ENCODE measurements at places on chromosomes 16 and 17.
A peak's percentile ranks its signal among the peaks of the same experiment; 100 is the strongest.

DNA sequence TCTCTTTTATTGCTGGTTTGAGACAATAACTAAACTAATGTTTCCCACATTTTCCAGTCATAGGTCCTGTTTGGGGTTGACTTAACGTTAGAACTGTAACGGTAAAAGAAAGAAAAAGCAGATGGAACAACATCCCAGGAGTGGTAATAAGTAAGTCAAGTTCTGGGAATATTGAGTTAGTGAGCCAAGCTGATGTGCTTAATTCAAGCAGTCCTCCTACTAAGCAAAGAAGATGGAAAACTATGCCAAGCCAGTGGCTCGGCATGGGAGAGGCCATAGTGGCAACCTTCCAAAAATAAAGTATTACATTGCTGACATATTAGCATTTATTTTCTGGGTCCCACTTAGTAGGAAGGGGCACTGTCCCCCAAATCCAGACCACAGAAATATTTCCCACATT is 161.7 kb upstream of the CDH5 start:
- no peak for DNase-seq

DNA sequence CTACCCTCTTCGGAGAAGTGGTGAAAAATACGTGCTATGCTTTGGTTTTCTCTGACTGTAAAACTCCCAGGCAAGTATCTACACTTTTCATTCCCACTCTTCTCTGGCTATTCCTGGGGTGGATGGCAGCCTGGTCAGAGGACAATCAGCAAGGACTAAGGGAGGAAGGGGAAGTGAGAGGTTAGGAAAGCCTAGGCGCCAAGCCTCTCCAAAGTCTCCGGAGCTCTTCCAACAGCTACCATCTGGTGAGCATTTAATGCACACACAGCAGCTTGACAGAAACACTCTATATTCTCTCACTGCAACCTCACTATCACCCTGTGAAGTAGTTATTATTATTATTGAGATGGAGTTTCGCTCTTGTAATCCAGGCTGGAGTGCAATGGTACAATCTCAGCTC is 65.1 kb downstream of the WSCD1 start:
- no peak for DNase-seq

GRCh38 chr16:9062301-9062700 is 29.1 kb upstream of the HAPSTR1 start:
- no peak for DNase-seq

- DNase-seq, result no peak
These were observed 24.4 kb downstream of the MPP2 start for GRCh38 chr17:43882761-43883415.

DNA sequence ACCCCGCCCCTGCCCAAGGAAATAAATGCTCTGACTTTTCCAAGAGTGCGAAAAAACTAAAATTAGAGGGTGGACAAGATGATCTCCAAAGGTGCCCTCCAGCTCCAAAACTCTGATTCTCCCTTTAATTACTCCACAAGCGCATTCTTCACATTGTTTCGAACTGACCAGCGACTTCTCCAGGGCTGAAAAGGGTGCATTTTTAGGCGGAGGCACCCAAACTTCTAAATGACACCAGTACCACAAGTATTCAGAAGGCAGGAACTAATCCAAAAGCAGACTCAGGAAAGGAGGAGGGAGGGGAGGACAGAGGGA is 750 bp downstream of the ZFHX3 start:
- DNase-seq, result no peak

GRCh38 chr17:59155439-59156177 is at the start of gene PRR11:
PRR11 (plus strand) TSS chr17:59155746; CDS start chr17:59169753, 14,007 bp downstream.
- DNase-seq, result peak; percentile 89

- no peak for DNase-seq
These were observed 21.4 kb downstream of the DCUN1D3 start for GRCh38 chr16:20878682-20879147.

GRCh38 chr16:82317411-82318167 is 147.6 kb upstream of the MPHOSPH6 start:
- DNase-seq, result no peak

GRCh38 chr17:53193044-53193443 is 629.7 kb upstream of the KIF2B start:
- DNase-seq, result no peak

DNA sequence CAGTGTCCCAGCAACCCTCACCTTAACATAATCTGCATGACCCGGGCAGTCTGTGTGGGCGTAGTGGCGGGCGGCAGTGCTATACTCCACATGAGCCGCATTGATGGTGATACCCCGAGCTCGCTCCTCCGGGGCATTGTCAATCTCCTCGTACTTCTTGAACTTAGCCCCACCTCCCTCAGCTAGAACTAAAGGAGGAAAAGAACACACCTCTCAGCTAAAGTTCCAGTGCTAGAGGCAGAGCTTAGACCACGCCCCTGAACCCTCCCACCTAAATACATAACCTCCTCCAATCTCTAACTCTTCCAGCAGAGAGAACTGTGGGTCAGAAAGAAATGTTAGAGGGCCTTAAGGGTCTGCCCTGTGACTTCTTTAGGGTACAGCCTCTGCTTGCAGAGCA is 855 bp downstream of the TUFM start:
- peak; percentile 29 for DNase-seq

DNA sequence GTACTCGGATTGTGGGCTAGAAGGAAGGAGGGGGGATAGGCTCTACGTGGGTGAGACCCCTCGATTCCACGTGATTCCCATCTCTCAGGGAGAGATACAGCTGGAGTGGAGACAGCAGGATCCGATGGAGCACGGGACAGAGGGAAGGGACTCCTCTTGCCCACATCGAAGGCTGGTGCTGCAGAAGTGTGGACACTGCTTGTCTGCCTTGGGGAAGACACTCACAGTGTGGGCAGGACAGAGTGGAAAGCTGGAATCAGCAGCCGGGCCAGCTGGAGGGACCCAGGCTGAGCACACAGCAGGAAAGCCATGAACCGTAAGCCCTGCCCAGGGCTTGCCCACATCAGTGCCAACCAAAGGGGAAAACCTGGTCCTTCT is 42.1 kb upstream of the RPH3AL start:
- DNase-seq, result no peak

DNA sequence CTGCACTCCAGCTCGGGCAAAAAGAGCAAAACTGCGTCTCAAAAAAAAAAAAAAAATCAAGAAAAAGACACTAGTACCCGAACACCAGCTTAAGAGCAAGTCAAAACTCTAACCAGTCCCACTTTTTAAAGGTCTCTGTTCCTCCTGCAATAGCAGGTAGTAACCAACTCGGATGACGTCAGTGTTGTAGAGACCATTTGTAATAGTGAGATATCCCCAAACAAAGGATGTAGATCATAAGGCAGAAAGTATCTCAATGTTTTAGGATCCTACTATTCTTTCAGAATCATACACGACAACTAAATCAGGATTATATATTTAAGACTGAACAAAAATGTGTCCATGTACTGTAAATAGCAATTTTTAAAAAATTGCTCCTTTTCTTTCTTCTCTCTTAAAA is 2.4 kb downstream of the JPT1 start:
- DNase-seq, result no peak

DNA sequence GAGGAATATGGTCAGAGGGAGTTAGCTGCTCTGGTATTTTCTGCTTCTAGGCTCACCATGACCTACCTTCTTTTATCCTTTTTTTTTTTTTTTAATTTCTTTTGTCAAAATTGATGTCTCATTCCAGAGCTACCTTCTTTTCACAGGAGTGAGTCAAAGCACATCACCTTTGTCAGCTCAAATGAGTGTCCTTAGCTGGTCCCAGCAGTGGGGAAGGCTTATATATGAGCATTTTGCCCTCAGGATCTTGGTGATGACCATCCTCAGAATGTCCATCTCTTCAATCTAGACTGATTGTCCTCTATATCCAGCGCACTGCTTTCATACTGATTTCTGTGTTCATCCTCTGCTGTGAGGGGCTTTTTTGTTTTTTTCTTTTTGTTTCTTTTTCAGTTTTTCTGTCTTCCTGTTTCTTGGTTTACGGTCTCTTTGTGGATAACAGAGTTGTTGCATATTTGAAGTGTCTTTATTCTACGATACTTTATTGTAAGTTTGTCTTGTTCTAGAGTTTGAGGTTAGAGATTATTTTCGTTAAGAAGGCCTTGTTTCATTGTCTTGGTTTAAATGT is 24.9 kb downstream of the CBFB start:
- no peak for DNase-seq

DNA sequence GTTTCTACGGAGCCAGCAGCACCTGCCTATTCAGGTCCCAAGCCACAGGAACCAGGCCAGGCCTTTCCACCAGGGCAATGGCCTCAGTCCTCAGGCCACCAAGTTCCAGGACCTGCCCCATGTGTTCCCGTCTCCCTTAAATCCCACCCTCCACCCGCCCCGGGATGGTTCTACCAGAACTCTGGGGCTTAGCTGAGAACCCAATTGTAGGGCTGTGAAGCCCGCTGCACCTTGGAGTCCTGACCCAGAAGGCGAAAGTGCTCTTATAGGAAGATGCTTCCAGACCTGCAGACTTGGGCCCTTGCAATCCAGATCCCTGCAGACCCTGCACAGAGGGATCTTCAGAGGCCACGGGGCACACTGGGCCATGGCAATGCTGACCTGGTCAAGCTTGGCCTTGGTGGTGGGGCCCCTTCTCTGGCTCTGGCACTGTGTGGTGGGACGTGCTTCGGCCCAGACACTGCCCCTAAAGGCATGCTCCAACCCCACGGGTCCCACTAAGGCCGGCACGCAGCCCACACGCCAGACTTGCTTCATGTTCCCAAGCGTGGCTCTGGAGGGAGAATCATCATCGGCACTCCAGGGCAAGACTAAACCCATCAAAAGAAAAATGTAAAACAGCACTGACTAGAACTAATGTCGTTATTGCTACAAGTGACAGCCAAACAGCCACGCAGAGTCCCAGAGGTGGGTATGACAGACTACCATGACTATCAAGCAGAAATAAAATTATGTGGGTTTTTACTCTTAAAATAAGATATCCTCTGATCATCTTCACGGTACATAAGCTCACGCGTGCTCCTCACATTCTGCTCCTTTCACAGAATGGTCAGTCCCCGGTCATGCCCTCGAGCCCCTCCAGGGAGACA is 41.3 kb upstream of the ATP2A3 start:
- no peak for DNase-seq

DNA sequence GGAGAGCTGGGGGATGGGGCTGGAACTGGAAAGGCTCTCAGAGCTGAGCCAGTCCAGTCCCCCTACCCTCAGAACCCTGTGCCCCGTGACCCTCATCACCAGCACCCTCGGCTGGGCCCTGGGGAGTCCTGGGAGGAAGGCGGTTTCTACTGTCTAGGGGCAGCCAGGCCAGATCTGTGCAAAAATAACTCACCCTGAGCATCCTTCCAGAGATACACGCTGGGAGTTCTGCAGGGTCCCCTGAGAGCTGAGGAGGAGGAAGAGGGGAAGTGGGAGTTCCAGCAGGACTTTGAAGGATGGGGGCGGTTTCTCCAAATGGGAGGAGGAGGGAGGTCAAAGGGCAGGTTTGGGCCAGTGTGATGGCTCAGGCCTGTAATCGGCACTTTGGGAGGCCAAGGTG is 5.0 kb upstream of the SLC4A1 start:
- no peak for DNase-seq

DNA sequence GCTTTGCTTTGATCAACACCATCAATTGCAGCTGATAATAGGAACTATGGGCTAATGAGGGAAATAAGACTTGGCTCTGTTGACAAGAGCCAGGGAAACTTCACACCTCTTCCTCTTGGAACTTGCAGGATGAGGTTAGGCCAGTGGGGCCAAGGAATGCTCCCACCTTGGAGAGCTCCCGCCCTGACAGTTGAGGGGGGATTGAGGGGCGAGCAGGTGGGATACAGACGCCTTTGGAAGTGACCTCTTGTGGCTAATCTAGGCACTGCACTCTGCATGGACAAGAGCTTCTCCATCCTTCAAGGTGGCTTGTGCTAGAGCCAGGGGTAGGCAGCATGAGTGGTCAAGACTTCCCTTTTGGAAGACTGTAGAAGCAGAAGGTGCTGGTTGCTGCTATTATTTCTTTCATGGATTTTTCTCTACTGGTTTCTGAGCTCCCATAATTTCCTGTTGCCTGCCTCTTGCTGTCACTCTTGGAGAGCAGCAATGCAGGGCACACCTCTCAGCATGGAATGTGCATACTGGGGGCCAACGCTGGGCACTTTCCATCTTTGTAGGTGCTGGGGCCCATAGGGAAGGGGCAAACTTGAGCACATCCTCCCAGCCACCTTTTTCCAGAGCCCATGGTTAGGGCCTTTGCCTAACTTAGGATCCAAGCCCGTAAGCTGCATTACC is 2.3 kb upstream of the PHF12 start:
- DNase-seq, result peak; percentile 25

DNA sequence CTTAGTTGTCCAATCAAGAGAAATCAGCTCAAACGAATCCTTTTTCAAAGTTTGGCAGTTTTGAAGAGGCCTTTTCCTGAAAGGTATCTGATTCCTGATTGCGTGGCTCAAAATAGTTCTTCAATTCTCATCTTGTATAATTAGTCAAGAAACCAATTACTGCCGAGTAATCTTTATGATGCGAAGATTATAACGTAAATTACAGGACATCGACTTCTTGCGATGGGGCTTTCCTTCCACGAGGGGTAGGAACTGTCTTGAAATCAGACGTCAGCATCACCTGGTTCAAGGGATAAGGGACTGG is 644 bp upstream of the ARL2BP start:
- DNase-seq, result no peak

- DNase-seq, result no peak
These were observed 8.1 kb upstream of the PPP1R27 start for GRCh38 chr17:81842725-81843504.

DNA sequence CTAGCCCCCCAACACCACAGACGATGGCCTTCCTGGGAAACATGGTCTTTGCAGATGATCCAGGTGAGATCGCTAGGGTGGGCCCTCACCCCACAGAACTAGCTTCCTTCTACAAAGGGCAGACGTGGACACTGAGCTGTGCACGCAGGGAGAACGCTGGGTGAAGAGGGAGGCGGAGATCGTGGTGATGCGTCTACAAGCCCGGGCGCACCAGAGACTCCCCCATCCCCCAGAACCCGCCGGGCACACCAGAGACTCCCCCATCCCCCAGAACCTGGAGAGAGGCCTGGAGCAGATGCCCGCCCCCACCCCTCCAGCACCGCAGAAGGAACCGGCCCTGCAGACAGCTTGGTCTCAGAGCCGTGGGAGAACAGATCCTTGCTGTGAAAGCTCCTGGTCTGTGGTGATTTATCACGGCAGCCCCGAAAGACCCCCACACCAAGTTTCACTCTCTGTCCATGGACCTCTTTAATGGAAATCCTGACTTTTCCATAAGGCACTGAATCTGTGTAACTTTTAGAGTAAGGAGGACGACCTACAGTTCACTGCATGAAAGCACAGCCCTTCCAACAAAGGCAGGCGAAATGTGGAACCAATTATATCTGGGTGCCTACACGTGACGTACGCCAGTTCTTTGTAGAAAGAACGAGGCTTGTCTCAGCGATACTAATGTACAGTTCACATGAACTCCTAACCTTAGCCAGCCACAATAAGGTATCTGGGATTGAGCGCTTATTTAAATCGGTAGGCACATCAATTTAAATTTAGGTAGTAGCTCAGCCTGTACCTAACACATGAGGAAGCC is 88.5 kb downstream of the ANKRD11 start:
- DNase-seq, result no peak

GRCh38 chr17:44217738-44218343 is 1.6 kb downstream of the UBTF start:
- DNase-seq, result no peak

Data from stimulated activated CD4-positive, alpha-beta T cell treated with anti-CD3 and anti-CD28 coated beads, Interleukin-2, amount 100 ng/mL, for 4 hours (primary cell).